Lower lobe of right lung (tissue), 2 donors: ENCODE measurements at places on chromosomes 12 and 14. TPM values are rescaled to one million over a fixed set of nuclear protein-coding genes. Genes with fewer than 3 reads are reported as not detected.

PZP gene
- total RNA-seq, result 2.7 TPM

CIDEB gene
- 16.4 TPM for total RNA-seq

ADCY4 gene
- total RNA-seq, result 42.7 TPM

GRCh38 chr14:104206281-104206904, 68.0 kb downstream of the KIF26A start:
- H3K36me3 ChIP-seq, result no peaks in the 10 kb centered on the region
- no peak overlapping the region for H3K4me3 ChIP-seq
- peaks cover 7% of the 10 kb centered on the region for H3K27me3 ChIP-seq
- H3K4me1 ChIP-seq, result no peaks in the 10 kb centered on the region

- H3K36me3 ChIP-seq, result no peaks in the 10 kb centered on the region
- H3K27me3 ChIP-seq, result no peaks in the 10 kb centered on the region
- DNase-seq, result no peak
- H3K4me3 ChIP-seq, result no peak overlapping the region
- H3K27ac ChIP-seq, result no peak overlapping the region
Observed at GRCh38 chr14:21185491-21185890, 29.6 kb upstream of the OR5AU1 start.

DNA sequence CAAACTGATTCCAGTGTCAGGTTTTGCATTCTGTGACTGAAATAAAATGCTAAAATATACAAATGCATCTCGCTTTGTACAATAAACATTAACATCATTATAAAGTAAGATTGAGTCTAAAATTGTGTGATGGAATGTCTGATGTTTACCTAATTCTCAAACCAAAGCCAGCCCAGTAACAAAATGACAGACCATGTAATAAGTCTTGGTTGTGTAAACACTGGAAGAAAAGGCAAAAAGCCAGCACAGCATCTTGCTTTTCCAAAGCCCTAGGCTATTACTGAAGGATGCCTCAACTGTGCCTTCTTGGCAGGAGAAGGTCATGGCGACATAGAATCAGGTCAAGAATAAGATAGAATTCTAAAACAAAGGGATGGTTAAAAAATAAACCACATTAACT, 169.6 kb downstream of the EGLN3 start:
- DNase-seq, result no peak
- H3K27me3 ChIP-seq, result no peaks in the 10 kb centered on the region
- no peaks in the 10 kb centered on the region for H3K4me1 ChIP-seq
- H3K4me3 ChIP-seq, result no peak overlapping the region
- H3K27ac ChIP-seq, result no peak overlapping the region
- no peaks in the 10 kb centered on the region for H3K36me3 ChIP-seq

DNA sequence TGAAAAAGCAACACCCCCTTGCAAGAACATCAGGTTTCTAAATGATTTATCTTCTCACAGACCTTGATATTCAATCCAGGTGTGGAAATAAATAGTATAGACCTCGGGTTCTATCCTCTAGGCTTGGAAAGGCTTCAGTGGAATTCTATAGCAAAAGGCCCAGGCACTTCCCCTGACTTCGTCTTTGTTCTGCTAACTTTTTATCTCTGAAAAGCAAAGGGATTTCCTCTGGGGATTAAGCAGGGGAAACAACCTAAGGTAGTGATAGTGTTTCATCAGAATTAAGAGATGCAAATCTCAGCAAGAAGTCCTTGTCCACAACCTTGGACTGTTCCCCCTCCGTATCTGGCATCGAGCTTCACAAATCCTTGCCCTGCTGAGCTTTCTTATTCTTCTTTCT, 59.5 kb upstream of the DUSP6 start:
- H3K4me3 ChIP-seq, result no peak overlapping the region
- DNase-seq, result no peak
- H3K4me1 ChIP-seq, result no peaks in the 10 kb centered on the region

GRCh38 chr12:55965941-55966407, at the start of gene PMEL:
TSS of gene PMEL (minus strand) at chr12:55966042. CDS start at chr12:55966011, 31 bp downstream.
- peaks cover 17% of the 10 kb centered on the region for H3K4me1 ChIP-seq
- no peaks in the 10 kb centered on the region for H3K36me3 ChIP-seq
- H3K27ac ChIP-seq, result peak within 1 kb of the TSS; percentile 86
- peak within 1 kb of the TSS; percentile 86 for H3K4me3 ChIP-seq
- no peaks in the 10 kb centered on the region for H3K27me3 ChIP-seq
- DNase-seq, result no peak

DNA sequence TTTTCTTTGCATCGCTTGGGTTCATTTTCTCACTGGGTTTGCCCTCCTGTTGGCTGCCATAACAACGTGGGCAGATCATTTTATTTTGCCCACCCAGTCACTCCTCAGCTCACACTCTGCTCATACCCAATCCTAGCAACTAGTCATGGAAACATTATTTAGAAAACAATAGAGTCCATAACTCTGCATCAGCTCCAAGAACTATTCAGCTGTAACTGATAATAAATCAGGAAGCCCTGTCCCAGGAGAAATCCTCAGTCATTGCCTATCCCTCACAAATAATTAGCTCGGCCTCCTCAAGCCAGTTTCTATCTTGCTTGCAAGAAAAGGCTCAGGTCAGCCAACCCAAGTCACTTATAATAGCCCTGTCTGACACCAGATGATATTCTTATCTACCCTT, 43.2 kb downstream of the RTN1 start:
- no peak overlapping the region for H3K27ac ChIP-seq
- DNase-seq, result no peak
- H3K4me3 ChIP-seq, result no peak overlapping the region
- H3K4me1 ChIP-seq, result no peaks in the 10 kb centered on the region
- no peaks in the 10 kb centered on the region for H3K27me3 ChIP-seq

- peak overlapping the region; percentile 85 for H3K4me3 ChIP-seq
- H3K4me1 ChIP-seq, result peaks cover 29% of the 10 kb centered on the region
- H3K36me3 ChIP-seq, result peaks cover 38% of the 10 kb centered on the region
- no peaks in the 10 kb centered on the region for H3K27me3 ChIP-seq
Observed at GRCh38 chr12:56188131-56188777, 1.0 kb downstream of the SMARCC2 start.

- H3K4me1 ChIP-seq, result peaks cover 8% of the 10 kb centered on the region
- H3K27me3 ChIP-seq, result no peaks in the 10 kb centered on the region
Observed at GRCh38 chr14:50775357-50775756, 55.6 kb downstream of the NIN start.
